Stimulated activated CD8-positive, alpha-beta memory T cell treated with anti-CD3 and anti-CD28 coated beads, Interleukin-7, amount 100 ng/mL, for 24 hours (primary cell): ENCODE measurements at places on chromosomes 7 and 10.

- DNase-seq, result no peak
These were observed 21.8 kb downstream of the SPOCK2 start for GRCh38 chr10:72066318-72067284.

- DNase-seq, result peak; percentile 64
These were observed 56.0 kb upstream of the BTRC start for GRCh38 chr10:101297901-101298486.

GRCh38 chr7:99038086-99038855, 105.6 kb downstream of the SMURF1 start:
- DNase-seq, result no peak

GRCh38 chr7:87609916-87610315, 9.2 kb upstream of the ABCB1 start:
- DNase-seq, result no peak

- no peak for DNase-seq
These were observed 287.6 kb upstream of the HGF start for GRCh38 chr7:82057476-82057875.

DNA sequence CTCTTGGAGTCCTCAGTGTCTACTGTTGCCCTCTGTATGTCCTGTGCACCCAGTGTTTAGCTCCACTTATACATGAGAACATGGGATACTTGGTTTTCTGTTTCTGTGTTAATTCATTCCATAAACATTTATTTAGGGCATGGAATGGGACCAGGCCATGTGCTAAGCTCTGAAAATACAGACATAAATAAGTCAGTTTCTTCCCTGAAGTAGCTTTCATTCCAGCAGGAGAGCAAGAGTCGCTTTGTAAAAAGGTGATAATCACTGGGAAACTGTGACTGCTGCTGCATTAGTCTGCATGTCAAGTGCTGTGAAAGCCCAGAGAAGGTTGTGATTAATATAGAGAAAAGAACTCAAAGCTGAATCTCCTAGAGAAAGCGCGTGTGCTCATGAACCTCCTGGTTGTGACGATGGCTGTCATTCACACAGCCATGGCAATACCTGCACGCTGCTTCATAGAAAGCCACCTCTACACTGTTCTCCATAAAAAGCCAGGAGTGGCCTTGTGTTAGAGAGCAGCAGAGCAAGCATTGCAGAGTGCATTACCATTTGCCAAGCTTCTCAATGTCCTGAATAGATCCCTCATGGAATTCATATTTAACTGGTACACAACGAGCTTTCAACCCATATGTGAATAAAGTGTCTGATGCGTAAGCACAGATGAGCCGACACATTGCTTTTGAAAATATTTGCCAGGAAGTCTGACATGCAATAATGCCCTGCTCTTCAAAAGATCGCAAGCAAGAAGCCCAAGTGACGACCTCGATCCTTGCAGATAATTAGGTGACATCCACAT, 30.6 kb upstream of the PITRM1 start:
- DNase-seq, result no peak

DNA sequence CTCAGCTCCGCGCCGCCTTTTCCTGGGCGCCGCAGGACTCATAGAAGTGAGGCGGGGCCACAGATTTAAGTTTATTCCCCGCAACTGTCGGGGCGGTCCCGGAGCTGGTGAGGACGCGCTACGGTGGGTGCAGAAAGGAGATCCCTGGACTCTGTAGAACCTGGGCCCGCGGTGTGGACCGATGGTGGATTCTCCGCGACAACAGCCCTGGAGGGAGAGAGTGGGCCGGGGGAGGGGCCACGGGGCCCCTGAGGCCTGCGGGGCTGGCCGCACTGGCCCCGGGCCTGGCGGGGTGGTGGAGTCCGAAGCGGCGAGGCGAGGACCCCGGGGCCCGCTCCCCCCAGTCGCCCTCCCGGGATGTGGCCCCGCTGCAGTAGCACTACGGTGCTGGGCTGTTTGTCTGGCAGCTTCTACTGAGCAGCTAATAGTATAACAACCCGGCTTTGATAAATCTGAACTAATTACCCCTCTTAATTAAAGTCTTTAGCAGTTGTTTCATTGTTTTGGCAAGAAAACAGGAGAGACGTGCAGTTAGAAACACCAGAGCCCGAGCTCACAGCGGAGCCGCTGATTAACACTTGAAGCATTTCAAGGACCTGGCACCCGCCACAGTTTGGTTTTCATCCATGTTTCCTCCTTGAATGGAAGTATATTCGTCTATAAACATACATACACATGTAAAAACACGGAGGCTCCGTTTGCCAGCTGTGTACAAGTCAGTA, 4.2 kb downstream of the FEZF1 start:
- no peak for DNase-seq

DNA sequence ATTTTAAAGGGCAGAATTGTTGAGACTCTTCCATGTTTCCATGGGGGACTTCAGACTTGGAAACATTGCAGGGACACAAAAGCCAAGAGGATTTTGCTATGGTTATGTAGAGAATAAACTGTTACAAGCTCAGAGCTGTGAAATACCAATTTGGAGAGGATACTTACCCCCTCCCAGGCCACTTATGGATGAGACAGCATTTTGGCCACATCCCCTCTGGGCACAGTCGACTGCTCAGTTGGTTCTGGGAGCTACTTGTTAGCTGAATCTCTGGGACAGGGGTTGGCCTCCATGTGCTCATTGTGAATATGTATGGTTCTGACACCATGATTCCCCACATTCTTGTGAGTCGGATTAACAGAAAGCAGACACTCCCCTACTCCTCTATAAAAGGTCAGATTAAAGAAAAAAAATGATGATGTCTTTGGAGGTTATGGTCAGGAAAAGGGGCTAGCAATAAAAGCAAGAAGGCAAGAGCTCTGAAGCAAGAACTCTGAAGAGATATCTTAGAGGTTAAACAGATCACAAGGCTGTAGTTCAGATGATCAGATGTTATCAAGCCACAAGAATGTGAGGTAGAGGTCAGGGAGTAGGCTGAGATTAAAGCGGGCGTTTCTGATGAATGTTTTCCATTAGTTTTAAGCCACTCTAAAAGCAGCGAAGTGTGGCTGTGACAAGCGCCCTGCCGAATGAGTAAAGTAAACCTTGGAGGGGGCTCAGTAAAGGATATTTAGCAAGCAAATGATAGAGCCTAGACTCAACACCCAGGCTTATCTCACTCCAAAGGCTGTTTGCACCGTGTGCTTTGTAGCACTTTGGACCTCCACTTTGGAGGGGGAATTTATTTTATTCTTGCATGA, 17.2 kb downstream of the STAMBPL1 start:
- no peak for DNase-seq

DNA sequence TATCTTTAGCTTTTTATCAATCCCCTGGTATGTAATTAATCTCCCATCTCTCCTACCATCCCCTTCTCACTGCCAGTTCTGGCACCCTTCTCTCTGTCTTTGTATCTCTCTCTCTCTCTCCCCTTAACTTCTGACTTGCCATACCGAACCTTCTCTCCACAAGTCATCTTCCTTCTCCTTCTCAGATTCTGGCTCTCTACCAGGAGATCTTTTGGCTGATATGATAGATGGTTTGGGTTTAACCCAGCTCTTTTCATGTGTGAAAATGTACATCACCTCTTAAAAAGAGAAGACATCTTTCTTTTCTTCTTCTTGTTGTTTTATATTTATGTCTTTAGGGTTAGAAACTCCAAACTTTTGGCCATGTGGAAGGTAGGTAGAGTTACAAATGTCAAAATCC, 196.7 kb downstream of the HGF start:
- no peak for DNase-seq

GRCh38 chr10:69057261-69057950, 30.5 kb upstream of the SRGN start:
- no peak for DNase-seq

DNA sequence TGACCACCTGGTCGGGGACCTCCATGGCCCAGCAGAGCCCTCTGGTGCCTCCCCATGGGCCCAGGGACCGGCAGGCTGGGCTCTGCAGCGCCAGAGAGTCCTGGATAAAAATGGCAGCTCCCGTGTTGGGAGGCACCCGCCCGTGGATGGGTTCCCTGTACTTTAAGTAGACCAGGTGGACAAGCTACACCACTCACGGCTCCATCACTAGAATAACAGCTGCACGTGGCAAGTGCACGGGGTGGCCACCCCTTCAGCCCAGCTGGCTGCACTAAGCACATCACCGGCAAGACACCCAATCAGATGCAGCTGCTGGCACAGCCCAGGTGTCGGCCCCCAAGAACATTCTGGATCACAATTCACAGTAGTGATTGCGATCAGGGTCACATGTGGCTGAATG, 69.8 kb downstream of the DIP2C start:
- no peak for DNase-seq

DNA sequence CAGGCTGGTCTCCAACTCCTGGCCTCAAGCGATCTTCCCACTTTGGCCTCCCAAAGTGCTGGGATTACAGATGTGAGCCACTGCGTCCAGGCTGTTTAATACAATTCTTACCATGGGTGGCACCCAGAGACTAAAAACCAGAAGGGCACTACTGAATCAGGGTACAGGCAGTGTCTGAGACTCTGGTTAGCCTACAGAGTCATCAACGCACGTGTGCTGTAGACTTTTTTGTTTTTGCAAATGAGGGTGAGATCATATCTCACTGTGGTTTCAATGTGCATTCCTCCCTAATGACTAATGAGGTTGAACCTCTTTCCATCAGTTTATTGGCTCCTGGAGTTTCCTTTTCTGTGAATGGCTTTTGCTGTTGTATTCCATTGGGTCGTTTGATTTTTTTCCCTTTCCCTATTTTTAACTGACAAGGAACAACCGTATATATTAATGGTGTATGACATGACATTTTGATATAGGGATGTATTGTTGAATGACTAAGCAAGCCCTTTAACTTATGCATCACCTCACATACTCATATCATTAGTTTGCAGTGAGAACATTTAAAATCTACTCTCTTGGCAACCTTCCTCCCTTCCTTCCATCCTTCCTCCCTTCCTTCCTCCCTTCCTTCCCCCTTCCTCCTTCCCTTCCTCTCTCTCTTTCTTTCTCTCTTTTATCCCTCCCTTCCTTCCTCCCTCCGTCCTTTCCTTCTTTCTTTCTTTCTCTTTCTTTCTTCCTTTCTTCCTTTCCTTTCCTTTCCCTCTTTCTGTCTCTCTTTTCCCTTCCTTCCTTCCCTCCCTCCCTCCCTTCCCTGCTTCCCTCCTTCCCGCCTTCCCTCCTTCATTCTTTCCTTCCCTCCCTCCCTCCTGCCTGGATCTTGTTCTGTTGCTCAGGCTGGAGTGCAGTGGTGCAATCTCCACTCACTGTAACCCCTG, 9.3 kb upstream of the TMEM270 start:
- no peak for DNase-seq

DNA sequence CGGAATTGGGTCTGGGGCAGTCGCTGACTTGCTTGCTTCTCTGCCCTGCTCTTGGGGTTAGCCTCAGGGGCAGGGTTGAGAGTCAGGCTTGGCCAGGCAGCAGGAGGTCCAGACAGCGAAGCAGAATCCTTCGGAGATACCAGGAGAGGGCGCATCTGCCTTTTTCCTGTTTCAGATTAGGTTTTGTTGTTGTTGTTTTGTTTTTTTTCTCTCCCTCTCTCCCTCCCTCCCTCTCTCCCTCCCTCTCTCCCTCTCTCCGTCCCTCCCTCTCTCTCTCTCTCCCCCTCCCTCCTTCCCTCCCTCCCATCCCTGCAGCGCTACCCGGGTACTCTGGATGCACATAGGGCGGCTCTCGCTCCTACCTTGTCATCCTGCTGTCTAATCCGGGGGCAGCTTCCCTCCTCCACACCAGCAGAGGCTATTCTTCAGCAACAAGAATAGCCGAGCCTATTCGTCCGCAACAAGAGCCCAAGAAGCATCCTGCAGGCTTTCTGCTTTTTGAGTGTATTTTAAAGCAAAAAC, 758 bp upstream of the OPTN start:
- DNase-seq, result no peak

GRCh38 chr10:25666276-25666675, 267.8 kb upstream of the MYO3A start:
- no peak for DNase-seq

DNA sequence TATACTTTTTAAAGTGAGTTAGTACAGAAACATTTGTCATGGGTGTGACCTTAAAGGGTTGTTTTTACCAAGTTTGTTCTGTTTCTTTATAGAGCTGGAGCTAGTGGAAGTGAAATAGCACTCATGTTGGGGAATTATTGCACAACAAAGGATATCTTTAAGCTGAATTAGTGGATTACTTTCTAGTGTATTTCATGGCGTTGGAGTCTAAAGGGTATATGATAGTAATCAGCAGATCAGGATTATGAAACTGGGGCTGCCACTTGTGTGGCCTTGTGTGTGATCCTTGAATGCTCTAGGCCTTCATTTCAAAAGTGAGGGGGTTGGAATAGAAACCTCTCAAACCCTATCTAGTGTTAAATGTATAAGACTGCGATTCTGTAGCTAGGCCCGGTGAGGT, 123.6 kb downstream of the LYZL1 start:
- DNase-seq, result no peak

GRCh38 chr10:89362929-89363328, 14.9 kb upstream of the IFIT1B start:
- DNase-seq, result no peak

- DNase-seq, result no peak
These were observed 51.5 kb downstream of the CCDC71L start for GRCh38 chr7:106609416-106609815.

DNA sequence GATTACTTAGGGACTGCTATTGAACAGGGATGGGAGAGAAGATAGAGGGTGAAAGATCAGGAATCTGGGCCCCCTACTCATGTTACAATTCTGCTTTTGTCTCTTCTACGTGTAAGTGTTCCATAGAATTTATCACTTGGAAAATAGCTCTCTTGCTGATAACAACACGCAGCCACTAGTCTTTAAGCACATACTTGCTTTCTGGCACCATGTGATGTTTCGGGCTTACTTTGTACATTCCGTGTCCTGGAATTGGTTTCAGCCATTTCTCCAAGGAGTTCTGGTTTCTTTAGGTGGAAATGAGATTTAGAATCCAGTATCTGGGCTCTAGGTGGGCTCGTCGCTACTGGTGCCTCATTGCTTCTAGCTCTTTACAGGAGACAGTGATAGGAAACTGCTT, 59.7 kb downstream of the TFAM start:
- no peak for DNase-seq

GRCh38 chr7:112069879-112070321, 136.3 kb downstream of the DOCK4 start:
- no peak for DNase-seq

DNA sequence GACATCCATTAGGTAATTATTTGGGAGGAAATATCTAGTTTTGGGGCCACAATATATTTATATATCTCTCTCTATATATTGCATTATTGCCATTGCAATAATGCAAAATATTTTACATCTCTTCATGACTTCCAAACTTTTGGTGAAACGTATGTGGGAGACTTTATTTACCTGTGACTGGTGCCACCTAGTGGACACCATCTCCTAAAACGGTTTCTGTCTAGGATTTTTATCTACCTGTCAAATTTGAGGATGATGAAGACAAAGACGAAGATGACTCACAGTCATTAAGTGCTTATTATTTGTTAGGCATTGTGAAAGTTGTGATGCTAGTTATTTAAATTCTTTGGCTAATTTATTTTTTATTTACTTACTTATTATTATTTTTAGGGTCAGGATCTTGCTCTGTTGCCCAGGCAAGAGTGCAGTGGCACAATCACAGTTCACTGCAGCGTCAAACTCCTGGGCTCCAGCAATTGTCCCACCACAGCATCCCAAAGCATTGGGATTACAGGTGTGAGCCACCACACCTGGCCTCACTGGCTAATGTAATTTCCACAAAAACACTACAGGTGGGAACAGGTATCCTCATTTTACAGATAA, 18.7 kb upstream of the CBLL1 start:
- no peak for DNase-seq
